ENCODE measurements at places on chromosomes 1 and 21.

DNA sequence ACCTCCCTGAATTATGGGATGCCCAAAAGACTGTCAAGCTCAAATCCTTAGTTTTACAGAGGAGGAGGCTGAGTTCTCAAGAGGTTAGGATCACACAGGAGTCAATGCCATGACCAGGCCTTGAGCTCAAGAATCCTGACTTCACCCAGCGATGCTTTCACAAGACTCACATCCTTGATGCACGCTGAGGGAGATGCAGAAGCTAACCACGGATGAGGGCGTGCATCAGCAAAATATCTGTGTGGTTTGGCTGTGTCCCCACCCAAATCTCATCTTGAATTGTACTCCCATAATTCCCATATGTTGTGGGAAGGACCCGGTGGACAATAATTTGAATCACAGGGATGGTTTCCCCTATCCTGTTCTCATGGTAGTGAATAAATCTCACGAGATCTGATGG is 133.2 kb downstream of the KCNJ6 start:
- DNase-seq = no peak

DNA sequence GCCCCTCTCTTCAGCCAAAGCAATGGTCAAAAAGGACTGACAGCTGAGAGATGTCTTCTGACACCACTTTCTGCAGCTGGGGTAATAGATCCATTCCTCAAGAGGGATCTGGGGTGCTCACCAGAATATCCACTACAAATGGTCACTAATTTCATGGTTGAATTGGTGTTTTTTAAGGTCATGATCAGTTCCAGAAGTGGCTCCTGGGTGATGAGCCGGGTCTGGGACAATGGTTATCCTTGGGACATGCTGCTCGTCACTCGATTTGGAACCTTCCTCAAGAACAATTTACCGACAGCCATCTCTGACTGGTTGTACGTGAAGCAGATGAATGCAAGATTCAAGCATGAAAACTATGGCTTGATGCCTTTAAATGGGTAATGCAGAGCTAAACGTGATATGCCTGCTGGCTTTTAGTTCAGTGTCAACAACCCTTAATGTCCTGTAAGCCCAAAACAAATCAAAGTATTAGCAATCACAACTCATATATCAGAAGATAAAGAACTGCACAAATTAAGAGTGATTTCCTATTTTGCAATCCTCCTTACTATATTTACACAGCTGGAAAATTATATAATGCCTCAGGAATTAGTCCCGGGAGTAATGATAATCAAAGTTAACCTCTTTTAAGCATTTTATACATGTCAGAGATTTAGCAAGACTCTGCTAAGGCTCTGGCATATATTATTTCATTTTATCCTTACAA is 20.1 kb downstream of the FMO3 start:
- no peak for DNase-seq

- DNase-seq = no peak
Measured at GRCh38 chr1:12067900-12068821, 5.1 kb downstream of the TNFRSF8 start.

GRCh38 chr1:174766727-174767126 is 233.0 kb upstream of the CACYBP start:
- DNase-seq = no peak

- DNase-seq = no peak
Measured at GRCh38 chr21:39020751-39021477, 162.3 kb downstream of the PSMG1 start.
